ENCODE measurements at places on chromosomes 2 and 18.

GRCh38 chr2:11611251-11611650 lies 58.7 kb downstream of the NTSR2 start:
- no peak for DNase-seq

DNA sequence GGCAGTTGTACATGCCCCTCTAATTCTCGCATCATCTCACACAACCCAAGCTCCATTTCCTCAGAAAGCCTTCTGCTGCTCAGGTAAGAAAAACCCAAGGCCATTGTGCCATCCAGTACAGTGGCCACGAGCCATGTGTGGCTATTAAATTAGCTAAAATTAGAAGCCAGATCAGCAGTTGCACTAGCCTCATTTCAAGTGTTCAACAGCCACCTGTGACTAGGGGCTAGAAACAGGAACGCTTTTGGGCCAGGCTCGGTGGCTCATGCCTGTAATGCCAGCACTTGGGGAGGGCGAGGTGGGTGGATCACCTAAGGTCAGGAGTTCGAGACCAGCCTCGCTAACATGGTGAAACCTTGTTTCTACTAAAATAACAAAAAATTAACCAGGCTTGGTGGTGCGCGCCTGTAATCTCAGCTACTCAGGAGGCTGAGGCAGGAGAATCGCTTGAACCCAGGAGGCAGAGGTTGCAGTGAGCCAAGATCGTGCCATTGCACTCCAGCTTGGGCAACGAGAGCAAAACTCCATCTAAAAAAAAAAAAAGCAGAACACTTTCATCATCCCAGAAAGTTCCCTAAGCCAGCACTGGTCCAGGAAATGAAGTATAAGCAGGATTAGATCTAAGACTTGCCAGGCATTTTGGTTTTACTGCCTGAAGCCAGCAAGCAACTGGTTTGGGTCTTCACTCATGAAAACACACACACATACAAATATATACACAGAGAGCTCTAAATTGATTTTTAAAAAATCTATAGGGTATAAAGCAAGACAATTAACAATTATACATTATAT lies 35.7 kb downstream of the ATP8B1 start:
- no peak for DNase-seq

DNA sequence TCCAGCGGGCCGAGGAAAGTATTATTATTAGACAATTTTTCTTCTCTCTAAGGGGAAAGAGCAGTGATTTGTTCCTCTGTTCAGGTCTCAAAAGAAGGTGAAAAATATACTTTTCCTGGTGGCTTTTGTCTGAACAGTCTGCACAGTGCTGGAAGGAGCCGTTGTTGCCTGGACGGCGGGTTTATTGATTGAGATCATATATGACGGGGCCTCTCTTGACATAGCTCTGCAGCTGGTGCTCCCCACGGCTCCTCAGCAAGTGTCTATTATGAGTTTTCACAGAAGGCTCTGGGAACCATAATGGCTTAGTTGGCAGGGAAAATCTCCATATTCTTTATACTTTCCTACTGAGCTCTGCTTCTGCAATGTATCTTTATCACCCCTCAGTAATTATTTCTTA lies 42.9 kb downstream of the FSHR start:
- no peak for DNase-seq

GRCh38 chr2:28082131-28082530 lies 191.6 kb downstream of the BABAM2 start:
- DNase-seq, result no peak

GRCh38 chr2:204665207-204665606 lies 119.9 kb downstream of the PARD3B start:
- DNase-seq, result no peak

- no peak for DNase-seq
Measured at GRCh38 chr18:7237673-7238272, 6.9 kb downstream of the LRRC30 start.

DNA sequence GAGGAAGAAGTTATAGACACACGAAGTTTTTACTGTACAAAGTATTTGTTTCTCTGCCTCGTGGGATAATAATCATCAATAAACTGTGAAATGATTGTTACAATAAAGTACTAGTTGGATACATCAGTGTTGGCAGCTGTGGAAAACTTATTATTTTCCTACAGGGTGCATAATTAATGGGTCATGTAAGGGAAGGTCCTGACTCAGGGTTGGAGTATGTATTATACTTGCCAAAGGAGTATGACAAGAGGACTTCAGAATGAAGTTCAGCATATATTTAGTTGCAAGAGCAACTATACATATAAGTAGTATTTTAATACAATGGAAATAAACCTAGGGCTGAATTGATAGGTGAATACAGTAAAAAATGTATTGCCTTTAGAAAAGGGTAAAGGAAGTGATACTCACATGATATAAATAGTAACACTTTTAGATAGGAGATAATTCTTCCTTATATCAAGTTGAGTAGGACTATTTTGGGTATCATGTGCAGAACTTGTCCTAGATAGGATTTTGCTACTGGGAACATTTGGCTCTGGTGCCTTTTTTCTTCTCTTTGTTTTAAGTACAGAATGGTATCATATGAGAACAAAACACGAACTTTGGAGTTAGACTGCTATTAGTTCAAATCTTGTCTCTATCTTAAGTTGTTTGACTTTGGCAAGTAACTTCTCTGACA lies 79.1 kb downstream of the PLCL1 start:
- DNase-seq, result no peak

- no peak for DNase-seq
Measured at GRCh38 chr18:12679183-12679786, 21.4 kb upstream of the SPIRE1 start.

DNA sequence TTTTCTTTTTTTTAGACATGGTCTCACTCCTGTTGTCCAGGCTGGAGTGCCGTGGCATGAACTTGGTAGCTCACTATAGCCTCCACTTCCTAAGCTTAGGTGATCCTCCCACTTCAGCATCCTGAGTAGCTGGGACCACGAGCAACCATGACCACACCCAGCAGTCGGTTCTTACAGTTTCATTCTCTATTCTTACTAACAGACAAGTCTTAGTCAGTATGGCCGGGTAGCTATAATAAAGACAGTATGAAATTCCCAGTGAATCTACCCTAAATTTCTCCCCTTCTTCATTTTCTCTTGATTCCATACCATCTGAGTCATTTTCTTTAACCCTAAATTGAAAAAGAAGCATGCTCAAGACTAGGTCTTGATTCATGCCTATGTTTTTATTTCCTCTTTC lies 775.3 kb upstream of the NRXN1 start:
- DNase-seq, result no peak

DNA sequence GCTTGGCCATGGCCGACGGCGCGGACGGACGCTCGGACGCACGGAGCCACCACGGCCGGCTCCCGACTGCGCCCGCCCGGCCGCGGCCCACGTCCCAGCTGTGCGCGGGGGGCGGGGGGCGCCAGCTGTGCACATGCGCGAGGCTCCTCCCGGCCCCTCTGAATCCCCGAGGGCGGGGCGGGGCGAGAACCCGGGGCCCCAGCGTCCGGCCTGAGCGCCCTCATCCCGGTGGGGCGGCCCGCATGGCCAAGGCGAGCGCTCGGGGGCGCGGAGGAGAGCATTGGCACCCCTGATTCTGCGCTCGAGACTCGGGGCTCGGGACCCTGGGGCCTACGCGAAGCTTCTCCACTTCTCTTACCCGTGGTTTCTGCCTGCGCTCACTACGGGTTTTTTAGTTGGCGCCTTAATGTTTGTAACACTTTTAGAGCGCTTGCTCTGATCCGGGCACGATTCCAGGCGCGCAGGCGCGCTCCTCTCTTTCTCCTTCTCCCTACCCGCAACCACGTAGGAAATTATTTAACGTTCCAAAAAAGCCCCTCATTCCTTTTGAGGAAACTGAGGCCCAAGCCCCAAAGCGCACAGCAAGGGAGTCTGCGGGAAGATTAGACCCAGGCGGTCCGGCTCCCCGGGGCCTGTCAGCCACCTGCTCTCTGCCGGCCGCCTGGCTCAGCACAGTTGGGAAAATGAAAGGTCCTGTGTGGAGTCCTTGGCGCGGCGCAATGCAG lies at the start of gene PXDN:
Gene PXDN (minus strand): TSS at position 70 of the 725 bp plus-strand sequence. CDS start 60 bp downstream, at position 10.
- DNase-seq, result no peak

DNA sequence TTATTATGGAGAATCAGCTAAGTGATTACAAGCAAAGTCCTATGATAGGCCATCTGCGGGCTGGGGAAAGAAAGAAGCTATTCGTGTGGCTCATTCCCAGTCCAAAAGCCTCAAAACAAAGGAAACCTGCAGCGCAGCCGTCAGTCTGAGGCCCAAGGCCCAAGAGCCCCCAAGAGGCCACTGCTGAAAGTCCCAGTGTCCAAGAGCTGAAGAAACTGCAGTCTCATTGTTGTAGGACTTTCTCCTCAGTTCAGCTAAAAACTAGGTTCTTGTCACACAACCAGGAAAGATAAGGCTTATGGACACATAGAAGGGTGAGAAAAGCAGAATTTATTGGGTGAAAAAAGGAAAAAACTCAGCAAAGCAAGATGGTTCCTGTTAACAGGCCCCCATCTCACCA lies 143.2 kb downstream of the RHBDD1 start:
- no peak for DNase-seq

GRCh38 chr18:34631093-34631966 lies 78.8 kb upstream of the DTNA start:
- no peak for DNase-seq

- DNase-seq, result no peak
Measured at GRCh38 chr2:46390036-46390435, 89.3 kb upstream of the TMEM247 start.

GRCh38 chr2:217047631-217048030 lies 187.8 kb upstream of the TNP1 start:
- no peak for DNase-seq

DNA sequence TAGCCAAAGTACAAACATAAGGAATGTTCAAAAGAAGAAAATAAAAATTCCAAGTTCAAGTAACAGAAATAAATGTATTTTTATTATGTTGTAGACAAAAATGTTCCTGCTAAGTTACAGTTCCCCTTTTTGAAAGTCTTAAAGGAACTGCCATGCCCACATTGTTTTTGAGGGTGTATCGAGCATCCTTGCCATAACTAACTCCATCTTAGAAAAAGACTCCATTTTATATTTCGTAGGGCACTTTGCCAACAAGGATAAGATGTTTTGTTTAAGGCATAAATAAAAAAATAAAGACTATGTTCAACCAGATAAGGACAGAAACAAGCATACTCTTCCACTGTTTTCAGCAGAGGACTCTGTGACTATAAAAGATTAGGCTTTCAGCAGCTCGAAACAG lies 67.3 kb downstream of the TMEM237 start:
- DNase-seq, result no peak

DNA sequence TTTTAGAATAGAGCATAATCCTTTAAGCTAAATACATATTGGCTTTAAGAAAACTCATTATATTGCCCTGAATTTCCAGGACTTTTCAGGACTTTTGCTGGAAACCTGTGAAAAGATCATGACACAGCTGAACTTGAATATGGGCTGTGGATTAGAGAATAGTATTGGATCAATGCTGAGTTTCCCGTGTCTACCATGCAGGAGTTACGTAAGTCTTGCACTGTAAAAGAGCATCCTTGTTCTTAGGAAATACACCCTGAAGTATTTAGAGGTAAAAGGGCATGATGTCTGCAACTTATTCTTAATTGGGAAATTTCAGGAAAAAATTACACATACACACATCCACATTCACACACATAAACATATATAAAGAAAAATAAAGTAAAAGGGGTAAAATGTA lies 82.1 kb downstream of the ZFP36L2 start:
- no peak for DNase-seq

GRCh38 chr2:240998706-240998994 lies 232 bp downstream of the SNED1 start:
- no peak for DNase-seq

- no peak for DNase-seq
Measured at GRCh38 chr2:147122944-147123343, 721.9 kb upstream of the ACVR2A start.

- no peak for DNase-seq
Measured at GRCh38 chr2:1893856-1894255, 149.5 kb upstream of the PXDN start.

DNA sequence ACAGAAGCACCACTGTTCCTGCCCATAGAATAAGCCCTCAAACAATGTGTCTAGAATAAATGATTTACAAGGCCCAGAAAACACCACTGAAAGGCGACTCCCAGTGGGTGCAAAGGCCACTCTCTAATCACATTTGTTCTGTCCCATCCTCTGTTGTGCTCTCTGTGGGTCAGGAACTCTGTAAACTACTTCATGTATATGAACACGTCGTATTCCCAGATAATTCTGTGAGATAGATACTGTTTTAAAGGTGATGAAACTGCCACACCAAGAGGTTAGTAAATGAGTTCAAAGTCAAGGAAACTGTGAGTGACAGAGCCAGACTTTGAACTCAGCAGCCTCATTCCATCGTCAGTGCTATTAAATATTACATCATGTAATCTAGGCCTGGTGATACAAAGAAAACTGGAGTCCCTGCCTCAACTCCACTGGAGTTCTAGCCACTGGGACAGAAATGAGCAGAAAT lies 269.7 kb upstream of the DCC start:
- no peak for DNase-seq

GRCh38 chr18:44467718-44468117 lies 213.0 kb upstream of the SETBP1 start:
- no peak for DNase-seq

DNA sequence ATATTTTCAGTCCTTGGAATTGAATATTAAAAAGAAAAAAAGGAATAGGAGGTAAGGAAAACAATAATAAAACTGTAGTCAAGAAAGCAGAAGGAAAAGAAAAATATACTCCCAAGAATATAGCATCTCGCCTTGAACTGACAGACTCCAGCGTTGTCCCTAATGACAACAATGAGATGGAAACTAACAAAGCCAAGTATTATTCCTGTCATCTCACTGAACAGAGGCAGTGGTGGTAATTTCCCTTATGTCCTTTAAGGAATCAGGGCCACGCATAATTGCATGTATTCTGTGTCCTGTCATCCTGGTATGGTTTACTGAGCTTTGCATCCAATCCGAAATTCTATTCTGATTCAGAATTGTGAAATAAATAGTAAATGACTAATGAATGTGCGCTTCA lies 158.9 kb downstream of the LRRTM4 start:
- no peak for DNase-seq

GRCh38 chr2:83081826-83082690 lies 1377.0 kb downstream of the SUCLG1 start:
- DNase-seq, result no peak

DNA sequence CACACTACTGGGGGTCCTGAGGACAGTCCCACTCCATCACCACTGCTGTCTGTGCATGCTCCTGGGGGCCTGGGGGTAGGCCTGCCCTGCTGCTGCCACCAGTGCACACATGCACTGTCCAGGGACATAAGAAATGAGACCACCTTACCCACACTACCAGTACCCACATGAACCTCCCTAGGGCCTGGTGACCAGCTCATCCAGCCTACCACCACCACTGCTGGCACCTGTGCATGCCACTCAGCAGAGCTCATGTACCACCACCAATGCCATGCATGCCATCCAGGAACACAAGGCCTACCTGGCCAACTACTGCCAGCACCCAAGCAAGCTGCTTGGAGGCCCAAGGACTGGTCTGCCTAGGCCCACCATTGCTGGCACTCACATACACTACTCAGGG lies 112.8 kb downstream of the BARD1 start:
- DNase-seq, result no peak

DNA sequence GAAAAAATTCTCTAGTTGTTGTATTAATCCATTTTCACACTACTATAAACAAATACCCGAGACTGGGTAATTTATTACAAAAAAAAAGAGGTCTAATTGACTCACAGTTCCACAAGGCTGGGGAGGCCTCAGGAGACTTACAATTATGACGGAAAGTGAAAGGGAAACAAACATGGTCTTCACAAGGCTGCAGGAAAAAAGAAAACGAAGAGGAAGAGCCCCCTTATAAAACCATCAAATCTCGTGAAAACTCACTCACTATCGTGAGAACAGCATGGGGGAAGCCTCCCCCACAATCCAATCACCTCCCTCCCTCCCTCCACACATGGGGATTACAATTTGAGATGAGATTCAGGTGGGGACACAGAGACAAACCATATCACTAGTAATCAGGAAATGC lies 61.7 kb upstream of the SPTBN1 start:
- peak; percentile 36 for DNase-seq

Data from CD4-positive, alpha-beta T cell treated with Interleukin-4 for 1 hour (primary cell).